ENCODE measurements at places on chromosomes 11 and 22.

GRCh38 chr22:37330200-37331033, 48.1 kb downstream of the CYTH4 start:
- peak; percentile 85 for DNase-seq

GRCh38 chr11:128603003-128603696, 15.8 kb upstream of the ETS1 start:
- no peak for DNase-seq

DNA sequence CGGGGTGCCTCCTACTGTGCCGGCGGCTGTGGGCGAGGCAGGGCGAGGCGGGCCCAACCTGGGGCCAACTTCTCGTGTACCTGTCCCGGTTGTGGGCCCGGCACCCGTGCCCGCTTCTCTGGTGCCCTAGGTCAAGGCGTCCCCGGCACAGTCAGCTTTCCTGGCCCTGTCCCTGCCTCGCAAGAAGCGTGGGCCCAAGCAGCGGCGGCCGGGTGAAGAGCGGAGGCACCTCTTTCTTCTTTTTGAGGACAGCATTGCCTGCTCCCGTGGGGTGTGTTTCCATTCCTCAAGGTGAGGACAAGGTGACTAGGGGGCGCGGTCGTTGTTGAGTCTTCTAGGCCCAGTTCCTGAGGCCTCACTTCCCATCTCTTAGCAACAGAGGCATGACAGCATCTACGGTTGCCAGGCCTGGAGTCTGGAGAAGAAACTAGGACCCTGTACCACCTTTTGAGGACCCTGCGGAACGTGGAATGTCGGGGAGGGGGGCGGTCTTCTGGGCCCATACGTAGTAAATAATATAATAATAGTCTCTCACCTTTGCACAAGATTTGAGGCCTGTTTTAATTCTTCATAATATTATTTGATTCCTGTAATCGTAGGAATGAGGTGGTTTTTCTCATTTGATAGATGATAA, 418 bp downstream of the ACO2 start:
- peak; percentile 23 for DNase-seq

DNA sequence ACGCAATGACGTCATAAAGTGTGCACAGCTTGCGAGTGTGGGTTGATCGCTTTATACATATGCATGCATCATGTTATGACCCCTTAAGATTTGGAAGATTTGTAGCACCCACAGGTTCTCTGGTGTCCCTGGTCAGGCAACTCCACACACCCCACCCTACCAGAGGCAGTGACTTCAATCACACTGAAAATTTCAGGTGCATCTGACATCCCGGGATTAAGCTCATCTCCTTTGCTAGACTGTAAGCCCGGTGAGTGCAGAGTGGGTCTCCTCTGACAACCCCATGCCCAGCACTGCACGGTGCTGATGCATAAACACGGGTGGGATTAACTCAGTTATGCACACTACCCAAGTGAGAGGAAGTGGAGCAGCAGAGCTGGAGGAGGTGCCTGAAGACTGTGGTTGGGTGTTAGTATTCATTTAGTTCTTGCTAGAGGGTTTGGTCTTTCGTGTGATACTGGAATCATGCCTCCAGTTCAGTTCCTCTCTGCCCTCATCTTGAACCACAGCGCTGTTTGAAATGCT, 6.5 kb downstream of the ARSA start:
- no peak for DNase-seq
